Erythroblast (primary cell): ENCODE measurements at places on chromosomes 1 and 21.

DNA sequence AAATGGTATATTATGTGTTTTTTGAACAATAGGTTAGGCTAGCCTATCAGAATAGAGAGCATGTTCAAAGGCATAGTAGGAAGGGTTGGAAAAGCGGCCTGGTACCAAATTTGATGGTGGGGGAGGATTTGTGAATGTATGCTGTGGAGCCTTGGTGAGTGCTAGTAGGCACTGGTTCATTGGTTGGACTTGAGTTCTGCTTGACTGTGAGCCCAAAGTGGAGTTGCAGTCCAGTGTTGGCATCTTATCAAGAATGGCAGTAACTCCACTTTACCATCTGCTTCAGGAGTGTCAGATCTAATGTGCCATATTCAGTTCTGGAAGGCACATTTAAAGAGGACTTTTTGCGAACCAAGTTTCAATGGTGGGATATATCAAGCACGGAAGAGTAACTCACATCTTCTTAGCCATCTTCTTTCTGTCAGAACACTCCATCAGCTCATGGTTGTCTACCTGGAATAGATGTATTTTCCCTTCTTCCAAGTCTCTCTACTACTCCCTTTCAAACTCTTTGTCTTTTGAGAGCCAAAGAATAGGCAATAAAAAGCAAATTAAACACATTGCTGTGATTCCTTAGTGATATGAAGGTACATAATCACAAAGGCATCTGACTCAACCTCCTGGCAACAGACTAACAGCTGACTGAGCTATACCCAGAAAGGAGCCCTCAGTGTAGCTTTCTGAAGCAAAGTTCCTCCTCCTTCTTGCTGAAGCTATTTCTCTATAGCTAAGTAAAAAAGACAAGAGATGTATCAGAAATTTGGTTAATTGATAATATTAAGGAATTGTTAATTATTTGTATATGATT, 21.7 kb downstream of the LRRC8B start:
- peak; percentile 45 for DNase-seq

GRCh38 chr1:90039652-90040051, 44.7 kb downstream of the ZNF326 start:
- DNase-seq: no peak

- no peak for DNase-seq
Measured at GRCh38 chr21:45098867-45099266, 24.5 kb downstream of the ADARB1 start.

- DNase-seq: no peak
Measured at GRCh38 chr1:56561227-56562019, 17.9 kb downstream of the PLPP3 start.

DNA sequence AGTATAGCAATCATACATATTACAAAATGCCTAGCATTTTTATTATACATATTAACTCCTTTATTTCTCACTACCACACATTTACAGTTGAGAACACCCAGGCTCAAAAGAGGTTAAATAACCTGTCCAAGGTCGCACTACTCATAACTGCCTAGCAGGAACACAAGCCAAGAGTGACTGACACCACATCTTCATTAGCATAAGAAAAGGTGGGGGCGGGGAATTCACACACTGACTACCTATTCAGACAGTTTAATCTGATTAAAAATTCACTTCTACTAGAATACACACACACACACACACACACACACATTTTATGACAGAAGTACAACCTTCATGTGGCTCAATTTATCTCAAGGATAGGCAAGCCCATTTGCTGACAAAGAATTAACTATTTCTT, 77.8 kb upstream of the CACHD1 start:
- DNase-seq: no peak

- DNase-seq: no peak
Measured at GRCh38 chr1:200856716-200857357, 15.9 kb upstream of the GPR25 start.

GRCh38 chr21:39803393-39803792, 58.4 kb downstream of the IGSF5 start:
- no peak for DNase-seq

GRCh38 chr1:31886866-31887265, 51.3 kb downstream of the PTP4A2 start:
- DNase-seq: no peak

- DNase-seq: no peak
Measured at GRCh38 chr1:9164919-9165318, 36.0 kb upstream of the GPR157 start.

GRCh38 chr1:3441410-3441847, 13.0 kb upstream of the ARHGEF16 start:
- DNase-seq: no peak

GRCh38 chr1:230923176-230923575, 54.9 kb upstream of the C1orf198 start:
- DNase-seq: peak; percentile 92
